ENCODE measurements at places on chromosomes 2 and 18.

DNA sequence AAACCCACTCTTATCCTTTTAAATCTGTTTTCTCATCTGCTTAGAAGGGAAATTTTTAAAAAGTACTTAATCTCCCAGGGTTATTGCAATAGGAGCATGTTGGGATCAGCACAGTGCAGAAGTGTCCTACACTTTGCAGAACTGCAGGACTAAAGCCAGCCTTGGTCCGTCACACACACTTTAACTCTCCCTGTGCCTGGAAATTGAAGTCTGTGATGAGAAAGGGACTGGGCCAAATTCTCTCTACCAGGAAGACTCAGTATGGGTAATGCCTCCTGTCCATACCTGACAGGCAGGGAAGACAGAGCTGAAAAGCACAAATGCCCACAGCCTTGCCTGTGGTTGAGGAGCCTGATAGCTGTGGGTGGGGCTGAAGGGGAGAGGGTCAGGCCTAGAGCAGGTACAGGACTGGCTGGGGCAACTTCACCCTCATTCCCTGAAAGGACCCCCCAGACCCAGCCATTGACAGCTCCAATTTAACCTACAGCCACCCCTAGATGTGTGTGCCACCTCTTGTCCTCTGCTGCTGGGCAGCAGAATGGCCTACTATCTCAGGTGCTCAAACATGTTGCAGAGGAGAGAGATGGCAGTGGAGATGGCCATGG, 377.2 kb upstream of the KLHL29 start:
- no peak for DNase-seq

DNA sequence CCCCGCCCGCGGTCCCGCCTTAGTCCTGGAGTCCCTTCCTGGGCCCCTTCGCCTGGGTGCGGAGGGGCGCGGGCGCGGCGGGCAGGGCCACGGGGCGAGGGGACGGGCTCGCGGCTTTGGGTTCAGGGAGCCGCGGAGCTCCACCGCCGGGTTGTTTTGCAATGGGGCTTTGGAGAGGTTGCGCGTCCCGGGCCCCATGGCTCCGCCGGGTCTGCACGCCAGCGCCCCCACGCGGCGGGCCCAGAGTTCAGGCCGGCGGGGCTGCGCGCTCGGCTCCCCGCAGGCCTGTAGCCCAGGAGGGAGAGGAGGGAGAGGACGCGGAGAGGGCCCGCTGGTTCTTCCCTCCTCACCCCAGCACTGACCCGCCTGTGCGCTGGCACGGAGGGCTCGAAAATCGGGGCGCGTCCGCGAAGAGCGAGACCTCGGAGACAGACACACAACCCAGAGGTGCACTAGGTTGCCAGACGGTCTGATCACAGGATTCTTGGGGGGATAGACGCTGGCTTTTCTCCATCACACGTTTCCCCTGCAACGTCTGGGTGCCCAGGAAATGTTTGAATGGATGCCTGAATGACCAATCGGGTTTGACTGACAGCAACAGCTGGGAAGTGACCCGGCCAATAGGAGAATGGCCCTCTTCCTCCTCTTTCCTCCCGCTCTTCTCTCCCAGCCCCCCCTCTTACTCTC, 4.9 kb upstream of the SIX2 start:
- DNase-seq = peak; percentile 61

GRCh38 chr2:160429248-160430000, 64.2 kb downstream of the RBMS1 start:
- peak; percentile 20 for DNase-seq

DNA sequence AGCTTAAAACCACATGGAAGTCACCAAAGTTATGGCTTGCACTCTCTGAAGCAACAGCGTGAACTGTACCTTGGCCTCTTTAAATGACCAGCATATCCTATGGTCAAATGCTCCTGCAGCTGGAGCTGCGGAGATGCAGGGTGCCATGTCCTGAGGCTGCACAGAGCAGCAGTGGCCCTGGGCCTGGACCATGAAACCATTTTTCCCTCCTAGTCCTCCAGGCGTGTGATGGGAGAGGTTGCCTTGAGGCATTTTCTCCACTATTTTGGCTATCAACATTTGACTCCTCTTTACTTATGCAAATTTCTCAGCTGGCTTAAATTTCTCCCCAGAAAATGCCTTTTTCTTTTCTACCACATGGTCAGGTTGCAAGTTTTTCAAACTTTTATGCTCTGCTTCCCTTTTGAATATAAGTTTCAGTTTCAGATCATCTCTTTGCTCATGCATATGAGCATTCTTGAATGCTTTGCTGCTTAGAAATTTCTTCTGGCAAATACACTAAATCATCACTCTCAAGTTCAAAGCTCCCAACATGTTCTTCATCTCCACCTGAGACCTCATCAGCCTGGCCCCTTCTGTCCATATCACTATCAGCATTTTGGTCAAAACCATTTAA, 82.9 kb upstream of the TMEFF2 start:
- DNase-seq = no peak

DNA sequence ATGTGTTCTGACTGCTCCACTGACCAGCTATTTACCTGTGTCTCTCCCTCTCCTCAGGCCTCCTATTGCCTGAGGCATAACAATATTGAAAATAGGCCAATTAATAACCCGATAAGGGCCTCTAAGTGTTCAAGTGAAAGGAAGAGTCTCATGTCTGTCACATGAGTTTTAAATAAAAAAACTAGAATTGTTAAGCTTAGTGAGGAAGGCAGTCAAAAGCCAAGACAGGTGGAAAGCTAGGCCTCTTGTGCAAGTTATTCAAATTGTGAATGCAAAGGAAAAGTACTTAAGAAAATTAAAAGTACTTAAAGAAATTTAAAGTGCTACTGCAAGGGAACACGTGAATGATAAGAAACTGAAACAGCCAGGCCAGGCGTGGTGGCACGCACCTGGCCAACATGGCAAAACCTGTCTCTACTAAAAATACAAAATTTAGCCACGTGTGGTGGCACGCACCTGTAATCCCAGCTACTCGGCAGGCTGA, 44.9 kb upstream of the TAF4B start:
- DNase-seq = no peak

- DNase-seq = no peak
Observed at GRCh38 chr18:72208920-72209676, 335.0 kb downstream of the CBLN2 start.

GRCh38 chr18:8279346-8279745, 329.9 kb upstream of the RAB12 start:
- no peak for DNase-seq

- no peak for DNase-seq
Observed at GRCh38 chr18:79402209-79402576, 6.5 kb downstream of the NFATC1 start.

GRCh38 chr2:218985021-218985324, at the start of gene FEV:
TSS of gene FEV (minus strand) at chr2:218985184. CDS start at chr2:218985075, 109 bp downstream.
- no peak for DNase-seq

DNA sequence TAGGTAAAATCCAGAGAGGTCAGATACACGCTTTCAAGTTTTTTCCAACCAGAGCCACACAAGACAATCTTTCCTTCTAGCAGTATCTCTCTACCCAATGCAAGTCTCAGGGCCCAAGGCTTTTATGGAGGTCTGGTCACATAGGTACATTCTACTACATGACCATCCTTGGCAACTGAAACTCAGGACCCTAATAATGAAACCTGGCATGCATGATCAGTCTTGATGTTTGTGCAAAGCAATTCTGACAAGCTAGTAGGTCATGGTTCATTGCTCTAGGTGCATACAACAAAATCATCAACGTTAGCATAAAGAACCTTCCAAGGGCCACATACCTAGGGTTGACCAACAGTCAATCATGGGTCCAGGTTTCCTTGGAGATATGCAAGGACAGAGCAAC, 33.2 kb upstream of the CCDC88A start:
- DNase-seq = no peak

GRCh38 chr2:209191139-209191538, 232.7 kb upstream of the MAP2 start:
- DNase-seq = no peak

GRCh38 chr2:178204977-178205376, 10.7 kb downstream of the OSBPL6 start:
- DNase-seq = no peak

GRCh38 chr2:144385381-144385780, 134.5 kb downstream of the ZEB2 start:
- DNase-seq = no peak

DNA sequence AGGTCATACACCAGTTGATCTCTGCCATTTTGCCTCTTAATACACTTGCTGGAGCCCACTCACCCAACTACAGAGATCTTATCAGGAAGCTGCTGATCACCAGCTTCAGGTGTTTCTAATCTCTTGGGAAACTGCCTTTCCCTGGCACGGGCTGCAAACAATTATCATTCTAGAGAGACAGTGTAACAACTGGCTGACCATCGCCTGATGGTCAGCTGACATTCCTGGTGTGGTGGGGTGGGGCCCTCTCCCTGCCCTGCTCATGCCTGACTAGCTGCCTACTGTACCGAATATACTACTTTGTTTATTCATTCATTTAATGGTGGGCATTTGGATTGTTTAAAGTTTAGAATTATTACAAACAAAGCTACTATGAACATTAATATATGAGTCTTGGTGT, 311.5 kb downstream of the CBLN2 start:
- DNase-seq = no peak

DNA sequence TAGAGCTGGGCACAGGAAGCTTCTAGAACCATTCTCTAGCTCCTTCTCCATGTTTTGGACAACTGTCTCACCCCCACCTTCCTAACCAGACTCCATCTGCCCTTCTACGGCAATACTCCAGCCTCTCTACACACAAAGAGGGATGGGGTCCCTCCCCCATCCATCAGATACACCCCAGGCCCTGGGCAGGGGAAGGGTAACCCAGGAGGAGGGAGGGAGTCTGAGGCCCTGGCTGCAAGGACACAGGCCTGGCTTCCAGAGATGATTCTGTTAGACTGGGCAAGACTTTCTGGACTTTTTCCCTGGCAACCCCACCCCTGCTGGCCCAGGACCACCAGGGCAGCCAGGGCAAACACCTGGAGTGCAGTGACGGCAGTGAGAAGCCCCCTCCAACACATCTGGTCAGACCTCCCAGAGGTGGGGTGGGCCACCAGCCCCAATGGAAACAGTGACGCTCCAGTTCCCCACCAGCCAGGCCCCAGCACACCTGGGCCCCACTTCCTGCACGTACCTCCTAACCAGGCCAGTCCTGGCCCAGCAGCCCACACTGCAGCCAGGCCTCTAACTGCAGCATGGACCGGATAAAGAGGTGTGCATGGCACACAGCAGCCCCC, 6.5 kb downstream of the CYP26B1 start:
- no peak for DNase-seq

DNA sequence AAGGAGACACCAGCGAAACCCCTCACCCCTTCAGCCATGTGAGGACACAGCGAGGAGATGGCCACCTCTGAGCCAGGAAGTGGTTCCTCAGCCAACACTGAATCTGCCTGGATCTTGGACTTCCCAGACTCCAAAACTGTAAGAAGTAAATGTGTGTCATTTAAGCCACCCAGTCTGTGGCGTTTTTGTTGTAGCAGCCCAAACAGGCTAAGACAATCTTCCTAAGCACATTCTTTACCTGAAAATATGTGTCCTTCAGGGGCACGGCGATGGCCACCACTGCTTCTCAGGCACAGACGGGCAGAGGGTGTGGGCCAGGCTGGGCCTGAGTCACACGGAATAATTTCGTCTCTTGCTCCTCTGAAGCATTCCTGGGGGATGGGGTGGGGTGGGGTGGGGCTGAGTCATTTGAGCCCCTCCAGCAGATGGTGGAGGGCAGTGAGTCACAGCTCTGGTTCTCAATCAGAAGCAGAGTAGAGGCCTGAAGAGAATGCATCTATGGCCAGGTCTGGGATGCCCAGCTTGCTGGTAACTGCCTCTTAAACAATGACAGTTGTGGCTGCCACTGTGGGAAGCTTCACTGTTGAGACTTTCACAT, 142.4 kb downstream of the CAPN13 start:
- DNase-seq = peak; percentile 28

GRCh38 chr2:133110201-133110600, 440.2 kb upstream of the LYPD1 start:
- no peak for DNase-seq

- DNase-seq = no peak
Observed at GRCh38 chr2:192544371-192544955, 349.7 kb upstream of the TMEFF2 start.

DNA sequence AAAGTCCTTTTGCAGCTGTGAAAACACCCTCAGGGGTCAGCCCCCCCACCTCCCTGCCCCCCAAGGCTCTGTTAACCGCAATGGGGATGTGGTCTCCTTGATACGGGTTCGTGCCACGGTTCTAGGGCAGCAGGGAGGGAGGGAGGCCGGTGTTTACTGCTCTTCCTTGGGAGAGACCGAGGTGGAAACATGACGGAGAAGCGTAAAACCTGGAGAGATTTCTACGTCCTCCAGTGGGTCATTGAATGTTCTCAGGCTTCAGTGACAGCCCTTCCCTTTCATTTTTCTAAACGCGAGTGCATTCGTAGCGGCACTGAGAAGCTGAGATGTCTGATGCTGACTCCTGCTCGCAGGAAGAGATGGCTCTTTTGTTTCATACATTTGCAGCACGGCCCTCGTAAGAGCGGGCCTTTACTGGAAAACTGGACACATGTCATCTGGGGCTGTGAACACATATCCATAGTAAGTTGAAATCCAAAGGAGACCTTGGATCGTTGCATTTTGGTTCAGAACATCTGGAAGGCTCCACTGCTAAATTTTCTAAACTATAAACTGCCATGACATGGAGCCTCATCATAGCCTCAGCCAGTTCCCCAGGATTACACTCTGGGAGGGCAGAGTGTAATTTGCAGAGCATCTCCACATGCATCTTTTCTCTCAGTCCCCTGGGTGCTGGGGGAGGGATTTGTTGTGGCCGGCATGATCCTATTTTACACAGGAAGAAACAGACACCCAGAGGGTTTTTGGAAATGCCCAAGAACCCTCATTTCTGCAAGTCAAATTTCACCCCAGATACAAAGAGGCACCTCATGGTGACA, 40.6 kb upstream of the HDAC4 start:
- no peak for DNase-seq

GRCh38 chr18:77092104-77093066, 40.2 kb downstream of the MBP start:
- DNase-seq = no peak

- no peak for DNase-seq
Observed at GRCh38 chr2:10771786-10772185, 40.8 kb downstream of the PDIA6 start.

- no peak for DNase-seq
Observed at GRCh38 chr2:14675489-14675888, 43.0 kb downstream of the LRATD1 start.

Measured in K562 (cell line).